ENCODE measurements at places on chromosomes 3 and 15.
A peak's percentile ranks its signal among the peaks of the same experiment; 100 is the strongest.

DNA sequence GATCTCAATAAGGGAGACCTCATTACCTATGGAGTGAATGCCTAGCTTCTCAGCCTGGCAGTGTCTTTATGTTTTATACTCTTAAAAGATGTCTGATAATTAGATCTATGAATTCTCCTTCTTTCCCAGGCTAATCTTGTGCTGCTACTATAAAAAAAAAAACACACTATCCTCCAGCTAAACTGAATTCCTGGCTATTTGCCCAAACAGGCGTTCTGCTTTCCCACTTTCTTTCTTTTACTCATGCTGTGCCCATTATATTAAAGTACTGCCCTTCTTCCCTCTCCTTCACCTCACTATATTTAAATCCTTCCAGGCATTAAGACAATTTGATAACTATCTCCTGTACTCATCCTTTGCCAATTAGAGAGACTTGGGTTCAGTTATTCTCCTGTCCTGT lies 1134.9 kb downstream of the ROBO2 start:
- no peak for DNase-seq

GRCh38 chr3:130968221-130968620 lies 58.4 kb downstream of the ASTE1 start:
- DNase-seq = no peak

- no peak for DNase-seq
Measured at GRCh38 chr3:38116471-38117162, 20.3 kb downstream of the ACAA1 start.

- no peak for DNase-seq
Measured at GRCh38 chr3:170565495-170565894, 20.4 kb downstream of the SLC7A14 start.

DNA sequence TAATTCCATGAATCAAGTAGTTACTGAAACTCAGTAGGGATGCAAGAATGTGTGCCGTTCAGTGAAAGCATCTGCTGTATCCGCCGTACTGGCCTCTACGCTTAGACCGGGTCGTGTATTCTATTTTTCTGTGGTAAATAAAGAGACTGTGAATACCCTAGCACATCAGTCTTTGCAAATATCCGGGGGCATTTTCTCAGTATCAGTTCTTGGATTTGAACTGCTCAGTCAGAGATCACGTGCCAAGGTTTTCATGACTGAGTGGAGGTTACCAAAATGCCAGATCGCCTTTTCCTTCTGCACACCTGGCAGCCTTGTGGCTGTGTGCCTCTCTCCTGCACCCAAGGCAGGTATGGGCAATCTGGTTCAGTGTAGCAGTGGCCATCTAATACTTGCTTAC lies 377.0 kb downstream of the OCA2 start:
- no peak for DNase-seq

DNA sequence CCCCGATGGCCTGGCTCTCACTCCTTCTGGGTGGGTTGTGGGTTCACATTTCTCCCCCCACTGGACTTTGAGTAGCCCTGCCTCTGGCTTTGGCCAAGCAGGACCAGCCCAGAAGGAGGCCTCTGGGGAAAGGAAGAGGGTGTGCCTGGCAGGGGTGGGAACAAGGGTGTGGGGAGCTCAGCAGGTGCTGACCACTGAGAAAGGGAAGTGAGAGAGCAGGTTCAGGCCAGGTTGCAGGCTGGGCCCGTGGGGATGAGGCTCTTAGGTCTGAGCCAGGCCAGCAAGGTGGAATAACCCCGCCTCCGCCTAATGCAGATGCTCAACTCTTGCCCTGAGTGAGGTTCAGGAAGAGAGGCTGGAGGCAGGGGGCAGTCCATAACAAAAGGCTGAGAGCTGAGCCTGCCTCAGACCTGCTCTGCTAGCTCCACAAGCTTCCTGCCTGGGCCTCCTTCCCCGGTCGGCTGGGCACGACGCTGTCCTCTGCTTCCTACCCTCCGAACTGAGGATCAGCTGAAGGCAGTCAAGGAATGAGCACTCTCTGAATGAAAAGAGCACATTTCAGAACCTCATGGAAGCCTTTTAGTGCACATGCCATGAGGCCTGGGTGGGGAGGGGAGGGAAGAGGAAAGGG lies 82.7 kb downstream of the TLE3 start:
- peak; percentile 90 for DNase-seq

DNA sequence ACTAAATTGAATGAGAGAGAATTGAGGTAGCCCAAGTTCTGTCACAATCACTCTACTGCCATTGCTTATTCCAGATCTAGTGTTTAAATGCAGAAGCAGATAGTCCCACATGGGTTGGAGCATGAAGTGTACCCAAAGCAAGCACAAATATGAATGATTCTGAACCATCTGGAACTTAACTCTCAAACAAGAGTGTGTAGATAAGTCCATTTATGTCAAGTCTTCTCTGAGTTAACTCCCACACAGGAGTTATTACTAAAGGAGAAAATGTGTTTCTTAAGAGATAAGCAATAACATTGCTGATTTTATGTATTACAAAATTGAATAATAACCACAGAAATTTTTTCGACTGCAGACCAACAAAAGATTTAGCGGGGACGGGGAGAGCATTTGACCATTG lies 33.6 kb downstream of the PAQR9 start:
- DNase-seq = no peak

GRCh38 chr3:47097864-47098263 lies 66.0 kb downstream of the SETD2 start:
- DNase-seq = no peak

GRCh38 chr15:29122506-29122905 lies 147.1 kb downstream of the NSMCE3 start:
- DNase-seq = no peak

DNA sequence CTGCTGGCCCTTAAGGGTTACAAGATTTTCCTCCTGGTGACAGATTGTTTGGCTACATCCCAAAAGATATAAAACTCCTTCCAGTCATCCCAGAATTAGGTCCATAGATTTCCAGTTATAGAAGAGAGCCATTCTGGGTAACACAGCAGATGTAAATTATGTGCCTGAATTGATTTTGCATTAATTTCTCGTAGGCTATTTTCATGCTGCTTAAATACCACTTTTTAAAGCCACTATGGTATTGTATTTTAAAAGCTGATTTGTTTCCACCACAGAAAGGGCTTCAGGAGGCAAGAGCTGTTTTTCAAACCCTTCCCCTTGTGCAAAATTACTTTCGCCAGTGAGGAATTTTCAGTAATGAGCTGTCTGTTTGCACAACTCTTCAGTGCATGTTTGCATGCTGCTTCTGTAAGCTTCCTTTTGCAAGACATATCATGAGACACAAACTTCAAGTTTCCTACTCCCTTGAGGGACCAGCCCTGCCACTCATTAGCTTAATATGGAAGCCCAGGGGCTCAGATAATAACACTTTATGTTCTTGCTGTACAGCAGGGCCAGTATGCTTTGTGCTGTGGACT lies 105.4 kb upstream of the TNIK start:
- no peak for DNase-seq

DNA sequence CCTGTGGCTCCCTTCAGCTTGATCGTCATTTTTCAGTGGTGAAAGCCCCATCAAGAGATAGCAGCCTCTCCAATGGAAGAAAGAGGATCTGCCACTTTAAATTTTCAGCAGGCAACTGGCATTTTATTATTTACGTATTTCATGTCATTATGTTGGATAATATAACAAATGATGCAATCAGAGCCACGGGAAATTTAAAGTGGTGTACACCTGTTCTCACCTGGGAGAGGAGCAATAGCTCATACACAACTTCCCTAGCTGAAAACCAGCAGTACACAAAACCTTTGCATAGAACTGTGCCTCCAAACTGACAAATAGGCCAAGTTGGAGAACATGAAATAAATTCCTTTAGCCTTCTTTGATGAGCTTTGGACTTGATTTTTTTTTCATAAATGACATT lies 136.9 kb downstream of the SATB1 start:
- DNase-seq = no peak

Measured in iPS DF 19.7 (cell line).